ENCODE measurements at places on chromosomes 12 and 14.

- DNase-seq = no peak
These were observed 19.4 kb upstream of the SELPLG start for GRCh38 chr12:108653082-108653516.

- peak; percentile 61 for DNase-seq
These were observed 28.2 kb downstream of the DAD1 start for GRCh38 chr14:22560662-22561365.

- no peak for DNase-seq
These were observed 117.8 kb downstream of the DUSP6 start for GRCh38 chr12:89234324-89235114.

DNA sequence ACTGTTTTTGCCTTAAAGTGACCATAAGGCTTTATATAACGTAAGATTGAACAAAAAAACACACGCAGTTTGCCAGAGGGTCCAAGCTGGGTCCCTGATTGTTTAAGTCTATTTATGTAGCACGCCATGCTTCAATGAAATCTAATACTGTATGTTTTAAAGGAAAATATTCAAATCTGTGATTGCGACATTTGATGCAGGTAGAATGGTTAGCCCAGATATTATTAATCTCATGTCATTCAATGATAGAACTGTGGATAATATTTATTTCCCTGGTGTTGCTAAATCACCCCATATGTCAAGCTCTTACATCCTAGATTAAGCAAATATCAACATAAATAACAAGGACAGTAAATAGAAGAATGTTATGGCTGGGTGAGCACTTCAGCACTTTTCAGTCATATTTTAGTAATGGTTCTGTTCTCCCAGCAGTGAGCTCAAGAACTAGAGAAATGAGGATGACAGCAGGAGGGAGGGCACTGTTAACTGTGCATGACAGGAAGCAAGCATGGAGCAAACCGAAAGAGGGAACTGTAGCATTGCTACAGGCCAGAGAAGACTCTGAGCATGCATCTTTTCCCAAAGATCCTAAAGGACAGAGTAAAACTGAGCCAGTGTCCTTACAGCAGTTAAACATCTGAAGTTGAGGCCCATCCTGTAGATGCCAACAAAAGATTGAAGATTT lies 465.7 kb upstream of the MGAT4C start:
- no peak for DNase-seq

DNA sequence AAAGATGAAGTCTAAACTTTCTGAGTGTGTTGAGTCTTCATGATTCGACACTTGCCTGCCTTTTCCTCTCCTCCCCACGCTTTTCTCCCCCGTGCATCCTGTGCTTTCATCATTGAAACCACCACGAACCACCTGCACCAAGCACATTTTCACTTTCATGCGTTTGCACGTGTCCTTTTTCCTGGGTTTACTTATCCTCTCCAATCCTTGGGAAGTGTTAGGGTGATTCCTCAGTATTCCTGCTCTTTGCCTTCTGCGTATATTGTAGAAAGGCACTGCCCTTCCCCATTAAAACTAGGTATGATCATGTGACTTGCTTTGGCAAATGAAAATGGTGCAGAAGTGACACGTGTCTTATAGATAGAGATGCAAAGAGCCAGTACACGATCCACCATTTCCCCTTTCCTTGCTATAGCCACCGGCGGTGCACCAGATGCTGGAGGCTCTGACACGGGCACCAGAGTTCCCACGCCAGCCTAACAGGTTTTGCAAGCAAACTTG lies 106.6 kb downstream of the BRMS1L start:
- DNase-seq = no peak

DNA sequence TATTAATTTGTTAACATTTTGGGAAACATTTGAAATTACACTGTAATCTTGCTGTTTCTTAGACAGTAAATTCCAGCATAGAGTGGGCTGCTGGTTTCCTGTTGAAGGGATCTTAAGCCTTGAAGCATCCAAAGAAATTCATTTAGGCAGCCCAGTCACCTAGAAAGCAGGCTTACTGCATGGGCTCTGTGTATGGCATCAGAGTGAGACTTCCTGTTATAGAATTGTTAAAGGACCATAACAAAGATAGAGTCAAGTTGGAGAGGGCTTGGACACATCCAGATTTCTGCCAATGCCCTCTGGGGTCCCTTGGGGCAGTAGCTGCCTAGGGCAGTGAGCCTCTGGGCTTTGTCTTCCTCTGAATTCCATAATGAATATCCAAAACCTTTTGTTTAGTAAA lies 149.2 kb downstream of the DYRK2 start:
- DNase-seq = no peak

DNA sequence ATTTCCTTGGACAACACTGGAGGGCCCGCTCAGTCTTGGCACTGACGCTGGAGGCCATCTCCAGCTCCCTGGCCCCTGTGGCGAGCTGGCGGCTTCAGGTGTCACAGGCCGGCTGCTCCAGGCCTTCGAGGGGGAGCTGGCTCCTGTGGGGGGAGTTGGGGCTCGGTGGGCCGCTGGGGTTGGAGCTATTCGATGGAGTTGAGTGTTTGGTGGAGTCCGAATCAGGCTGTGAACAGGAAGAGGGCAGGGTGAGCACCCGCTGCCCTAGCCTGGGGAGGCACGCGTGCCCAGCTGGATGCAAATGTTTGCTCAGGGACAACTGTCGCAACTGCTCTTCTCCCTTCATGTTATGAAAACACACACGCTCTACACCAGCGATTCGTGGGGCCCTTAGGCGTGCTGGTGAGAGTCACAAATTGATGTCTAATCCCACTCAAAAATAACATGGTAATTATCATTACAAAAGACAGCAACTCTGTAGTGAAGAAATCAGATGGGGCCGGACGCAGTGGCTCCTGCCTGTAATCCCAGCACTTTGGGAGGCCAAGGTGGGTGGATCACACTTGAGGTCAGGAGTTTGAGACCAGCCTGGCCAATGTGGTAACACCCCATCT lies 11.3 kb downstream of the AMN start:
- no peak for DNase-seq

DNA sequence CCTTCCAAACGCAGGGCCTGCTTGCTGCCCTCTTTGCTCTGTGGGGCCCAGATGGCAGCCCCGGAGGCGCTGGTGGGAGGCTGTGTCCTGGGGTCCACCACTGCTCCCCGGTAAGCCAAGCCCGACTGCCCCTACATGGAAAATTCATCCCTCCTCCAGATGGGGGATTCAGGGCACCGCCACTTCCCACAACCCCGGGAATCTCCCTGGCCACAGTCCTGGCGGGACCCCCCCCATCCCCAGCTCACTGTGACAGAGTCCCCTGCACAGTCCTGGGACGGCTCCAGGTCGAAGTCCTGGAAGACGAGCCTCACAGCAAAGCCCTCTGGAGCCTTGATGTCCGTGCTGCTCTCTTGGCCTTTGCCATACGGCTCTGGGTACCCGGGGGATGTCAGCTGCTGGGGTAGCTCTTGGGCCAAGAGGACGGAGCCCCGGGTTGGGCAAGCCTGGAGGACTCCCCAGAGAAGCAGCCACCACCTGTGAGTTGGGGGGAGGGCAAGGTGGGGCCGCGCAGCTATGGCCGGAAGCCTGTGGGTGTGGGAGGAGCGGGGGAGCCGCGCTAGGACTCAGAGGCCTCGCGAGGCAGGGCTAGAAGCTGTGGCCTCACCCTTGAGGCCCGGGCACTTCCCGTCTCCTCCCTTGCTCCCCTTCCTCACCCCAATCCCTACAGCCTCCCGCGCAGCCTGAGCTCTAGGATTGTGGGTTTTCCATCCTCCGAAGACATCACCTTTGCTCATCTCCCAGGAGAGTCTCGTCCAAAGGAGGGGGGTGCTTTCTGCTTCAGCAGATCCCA lies 815 bp downstream of the C1RL start:
- DNase-seq = peak; percentile 85

DNA sequence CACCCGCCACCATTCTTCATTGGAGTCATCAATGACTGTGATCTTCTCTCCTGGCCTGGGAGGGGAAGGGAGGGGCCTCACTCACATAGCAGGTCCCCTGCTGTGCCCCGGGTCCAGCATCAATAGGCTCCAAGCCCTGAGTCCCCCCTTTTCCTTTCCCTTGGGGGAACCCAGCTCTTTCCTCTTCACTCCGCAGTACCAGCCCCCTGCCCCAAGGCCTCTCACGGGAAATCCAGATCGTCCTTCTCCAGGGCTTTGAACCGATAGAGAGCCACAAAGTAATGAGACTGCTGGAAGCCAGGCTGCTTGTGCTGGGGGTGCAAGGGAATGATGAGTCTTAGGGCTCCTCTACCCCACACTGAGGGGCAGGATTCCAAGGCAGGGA lies 6.7 kb downstream of the STAC3 start:
- DNase-seq = no peak

DNA sequence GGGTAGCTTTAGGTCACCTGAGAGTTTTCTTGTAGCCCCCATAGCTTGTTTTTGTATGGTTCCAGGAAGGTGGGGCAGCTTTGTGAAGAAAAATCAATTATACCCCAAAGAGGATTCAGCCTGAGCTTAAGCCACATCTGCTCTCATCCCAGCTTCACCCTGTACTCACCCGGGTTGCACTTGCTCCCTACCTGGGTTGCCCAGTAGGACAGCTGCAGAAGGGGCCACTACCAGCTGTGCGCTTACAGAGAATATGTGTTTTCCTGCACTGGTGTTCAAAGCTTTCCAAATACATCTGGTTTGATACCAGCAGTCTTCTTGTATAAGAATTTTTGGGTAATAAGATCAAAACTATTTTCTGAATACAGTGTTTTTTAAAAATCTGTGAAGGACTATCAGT lies 3.0 kb upstream of the SLC38A1 start:
- DNase-seq = no peak

DNA sequence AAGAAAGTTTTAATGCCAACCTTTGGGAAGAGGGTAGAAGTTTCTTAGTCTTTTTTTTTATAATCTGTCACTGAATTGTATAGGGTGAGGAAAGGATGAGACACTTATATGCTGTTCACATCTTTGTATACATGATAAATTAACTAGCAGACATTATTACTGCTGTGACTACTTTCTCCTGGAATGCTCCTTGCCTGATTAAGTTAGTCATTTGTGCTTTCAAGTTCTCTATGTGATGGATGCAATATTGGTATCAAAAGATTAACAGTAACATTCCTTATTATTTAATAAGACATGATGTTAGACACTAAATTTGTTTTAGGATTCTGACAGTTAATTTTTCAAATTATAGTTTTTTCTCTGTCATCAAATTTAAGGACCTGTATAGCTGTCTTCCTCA lies 223.4 kb upstream of the GARIN2 start:
- no peak for DNase-seq

DNA sequence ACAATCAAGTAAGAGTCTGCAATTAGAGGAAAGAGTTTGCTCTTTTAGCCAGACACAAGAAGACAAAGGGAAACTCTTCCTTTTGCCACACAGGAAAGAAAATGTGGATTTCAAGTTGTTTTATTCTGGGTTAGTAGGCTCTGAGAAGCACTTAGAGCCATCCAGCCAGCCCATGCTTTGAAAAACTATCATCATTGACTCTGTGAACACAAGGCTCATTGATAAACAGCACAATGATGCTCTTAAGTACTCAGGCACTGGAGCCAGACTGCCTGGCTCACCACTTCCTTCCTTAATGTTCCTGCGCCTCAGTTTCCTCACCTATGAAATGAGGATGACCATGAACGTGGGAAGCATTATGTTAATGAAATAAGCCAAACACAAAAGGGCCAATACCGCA lies 150.2 kb upstream of the EEA1 start:
- DNase-seq = no peak

DNA sequence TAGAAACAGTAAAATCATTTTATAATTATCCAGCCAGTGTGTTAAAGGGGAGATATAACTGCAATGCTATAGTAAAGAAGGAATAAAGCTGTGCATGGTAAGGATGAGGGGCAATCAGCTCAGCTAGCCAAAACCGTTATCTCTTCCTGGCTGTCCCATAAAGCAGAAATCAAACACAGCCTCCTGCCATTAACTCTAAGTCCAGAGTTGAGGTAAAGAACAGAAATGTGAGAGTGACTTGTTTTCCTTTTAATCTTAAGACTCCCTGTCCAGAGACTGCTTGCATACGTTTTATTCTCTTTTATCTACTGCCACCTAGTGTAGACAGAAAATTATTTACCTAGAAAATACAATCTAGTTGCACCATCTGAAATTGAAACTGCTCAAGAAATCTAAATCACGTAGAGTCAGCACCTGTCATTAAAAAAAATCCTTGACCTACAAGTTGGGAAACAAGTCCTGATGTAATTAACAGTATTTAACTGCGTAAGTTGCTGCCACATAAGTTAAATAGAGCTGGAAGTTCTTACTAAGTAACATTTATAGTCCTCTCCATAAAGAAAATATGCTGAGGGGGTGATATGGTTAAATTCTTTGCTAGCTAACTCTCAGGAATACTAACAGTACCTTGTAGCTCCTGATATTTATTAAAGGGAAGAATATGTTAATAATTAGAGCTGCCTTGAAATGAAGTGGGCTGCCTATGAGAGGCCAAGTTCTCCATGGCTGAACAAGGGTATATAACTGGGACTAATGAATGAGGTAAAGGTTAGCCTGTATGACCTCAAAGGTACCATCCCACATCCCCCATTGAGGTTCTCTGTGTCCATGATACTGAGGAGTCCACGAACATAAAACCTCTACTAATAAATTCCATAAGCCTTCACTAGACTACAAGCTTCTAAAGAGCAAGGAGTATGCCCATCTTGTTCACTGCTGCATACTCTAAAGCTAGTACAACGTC lies 62.7 kb downstream of the GALNT4 start:
- DNase-seq = no peak

GRCh38 chr12:76876696-76877229 lies 2.1 kb downstream of the CSRP2 start:
- DNase-seq = no peak

DNA sequence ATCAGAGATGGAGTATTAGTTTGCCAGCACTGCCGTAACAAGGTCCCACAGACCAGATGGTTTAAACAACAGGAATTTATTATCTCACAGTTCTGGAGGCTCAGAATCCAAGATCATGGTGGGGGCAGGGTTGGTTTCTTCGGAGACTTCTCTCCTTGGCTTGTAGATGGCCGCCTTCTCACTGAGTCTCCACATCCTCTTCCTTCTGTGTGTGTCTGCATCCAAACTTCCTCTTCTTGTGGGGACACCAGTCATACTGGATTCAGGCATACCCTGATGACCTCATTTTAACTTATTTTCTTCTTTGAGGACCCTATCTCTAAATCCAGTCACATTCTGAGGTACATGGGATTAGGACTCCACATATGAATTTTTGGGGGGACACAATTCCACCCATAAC lies 455.5 kb downstream of the RGS6 start:
- no peak for DNase-seq

- peak; percentile 83 for DNase-seq
These were observed 37.2 kb downstream of the RDH12 start for GRCh38 chr14:67738740-67739504.

GRCh38 chr12:11927286-11927935 lies 143.3 kb upstream of the BCL2L14 start:
- DNase-seq = no peak

GRCh38 chr12:62698701-62699101 lies 232.1 kb downstream of the MON2 start:
- no peak for DNase-seq
